AML-193 (cell line): ENCODE measurements at places on chromosomes 1 and 21.
A peak's percentile ranks its signal among the peaks of the same experiment; 100 is the strongest.

DNA sequence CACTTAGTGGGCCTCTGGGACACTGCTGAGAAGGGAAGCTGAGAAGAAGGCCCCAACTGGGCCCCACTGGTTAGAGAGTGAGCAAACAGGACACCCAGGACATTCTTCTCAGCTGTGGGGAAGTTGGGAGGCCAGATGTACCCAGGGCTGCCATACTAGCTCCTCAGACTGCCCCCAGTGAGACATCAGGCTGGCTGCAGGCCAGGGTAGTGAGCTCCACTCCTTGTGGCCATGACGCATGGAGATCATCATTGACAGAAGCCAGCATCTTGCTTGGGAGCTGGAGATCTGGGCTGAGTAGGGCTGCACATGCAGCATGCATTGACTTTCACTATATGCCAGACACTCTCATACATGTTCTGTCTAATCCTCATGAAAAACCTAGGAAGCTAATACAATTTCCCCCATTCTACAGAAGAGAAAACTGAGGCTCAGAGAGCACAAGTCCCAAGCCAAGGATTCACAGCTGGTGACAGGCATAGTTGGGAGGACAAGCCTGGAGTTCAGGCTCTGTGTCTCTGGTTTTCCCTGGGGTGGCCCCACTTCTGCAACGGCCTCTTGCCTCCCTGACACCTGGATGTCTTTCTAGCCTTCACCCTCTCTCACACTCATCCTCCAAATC, 24.1 kb upstream of the MYCL start:
- no peak for DNase-seq

GRCh38 chr1:67597336-67597735, 87.7 kb upstream of the GADD45A start:
- no peak for DNase-seq

DNA sequence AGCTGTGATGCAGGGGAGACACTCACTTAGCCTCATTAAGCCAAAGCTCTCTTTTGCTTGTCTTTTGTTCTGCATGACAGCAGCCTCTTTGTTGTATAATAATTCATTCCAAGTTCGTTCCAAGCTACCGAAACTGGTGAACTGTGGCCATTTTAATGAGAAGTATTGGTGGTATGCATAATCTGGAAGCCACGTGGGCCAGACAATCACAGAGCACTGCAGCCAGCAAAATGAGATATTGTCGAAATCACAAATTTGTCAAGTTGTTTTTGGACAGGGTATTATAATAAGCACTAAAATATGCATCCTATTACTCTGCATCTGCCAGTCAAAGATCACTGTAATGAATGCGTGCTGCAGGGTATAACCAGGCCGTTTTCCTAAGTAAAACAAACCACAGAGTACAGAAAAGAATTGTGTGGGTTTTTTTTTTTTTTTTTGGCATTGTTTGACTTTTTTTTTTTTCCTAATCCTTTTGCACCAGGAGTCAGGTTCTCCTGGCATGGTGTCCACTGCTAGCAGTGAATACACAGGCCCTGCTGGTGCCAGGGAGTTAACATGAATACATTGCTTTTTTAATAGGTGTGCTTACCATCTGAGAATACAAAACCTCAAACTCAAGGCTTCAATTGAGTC, 423.9 kb downstream of the PTBP2 start:
- DNase-seq = no peak

DNA sequence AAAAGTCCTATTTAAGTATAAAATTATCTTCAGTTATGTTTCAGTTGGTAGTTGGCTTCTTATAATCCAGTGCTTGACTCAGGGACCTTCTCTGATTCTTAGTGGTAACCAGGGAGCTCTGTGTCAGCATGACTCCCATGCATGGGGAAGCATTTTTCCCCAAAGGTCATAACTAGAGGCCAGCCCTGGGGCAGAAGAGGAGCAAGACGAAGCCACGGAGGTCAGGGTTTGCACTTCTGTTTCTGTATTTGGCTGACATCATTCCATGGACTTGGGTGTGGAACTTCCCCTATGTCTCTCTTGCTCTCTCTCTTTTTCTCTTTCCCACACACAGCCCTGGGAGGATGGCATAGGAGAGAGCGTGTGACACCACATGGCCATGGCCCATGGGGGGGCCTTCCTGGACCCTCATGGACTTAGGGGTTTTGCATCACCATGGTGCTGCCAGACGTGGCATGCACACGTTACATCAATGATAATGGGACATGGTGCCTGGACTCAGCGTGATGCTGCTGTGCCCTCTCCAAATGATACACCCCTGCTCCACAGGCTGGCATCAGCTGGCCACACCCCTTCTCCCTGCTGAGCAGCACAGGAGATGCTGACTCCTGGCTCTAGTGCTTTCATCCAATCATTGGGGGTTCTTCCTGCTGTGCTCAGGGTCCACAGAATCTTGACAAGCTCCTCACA, 260.5 kb downstream of the KCNJ6 start:
- no peak for DNase-seq

DNA sequence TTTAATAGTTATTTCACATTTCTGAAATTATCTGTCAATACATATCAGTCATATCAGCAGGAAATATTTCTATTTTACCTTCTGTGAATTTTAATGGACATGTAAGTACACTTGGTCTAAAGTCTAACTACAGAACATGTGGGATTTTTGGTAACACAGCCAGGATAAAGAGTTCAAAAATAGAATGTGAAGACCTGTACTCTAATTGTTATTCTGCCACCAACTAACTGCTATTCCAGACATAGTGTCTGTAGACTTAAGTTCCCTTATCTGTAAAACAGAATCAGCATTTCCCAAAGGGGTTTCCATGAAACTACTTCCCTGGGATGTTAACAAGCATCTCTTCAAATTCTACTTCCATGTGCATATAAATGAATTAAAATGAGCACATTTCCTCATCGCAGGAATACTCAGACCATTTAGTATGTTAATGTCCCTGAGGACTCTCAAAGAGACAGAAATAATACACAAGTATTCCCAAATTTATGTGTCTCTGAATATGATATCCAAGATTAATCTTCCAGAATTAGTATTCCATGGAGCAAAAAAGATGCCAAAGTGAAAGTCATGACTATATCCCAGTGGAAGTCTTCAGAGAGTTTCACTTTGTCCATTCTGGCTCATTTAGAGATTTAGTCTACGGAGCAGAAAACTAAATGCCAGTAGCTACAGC, 325.6 kb downstream of the NEGR1 start:
- no peak for DNase-seq

GRCh38 chr21:26849428-26850115, 4.4 kb upstream of the ADAMTS1 start:
- peak; percentile 40 for DNase-seq

DNA sequence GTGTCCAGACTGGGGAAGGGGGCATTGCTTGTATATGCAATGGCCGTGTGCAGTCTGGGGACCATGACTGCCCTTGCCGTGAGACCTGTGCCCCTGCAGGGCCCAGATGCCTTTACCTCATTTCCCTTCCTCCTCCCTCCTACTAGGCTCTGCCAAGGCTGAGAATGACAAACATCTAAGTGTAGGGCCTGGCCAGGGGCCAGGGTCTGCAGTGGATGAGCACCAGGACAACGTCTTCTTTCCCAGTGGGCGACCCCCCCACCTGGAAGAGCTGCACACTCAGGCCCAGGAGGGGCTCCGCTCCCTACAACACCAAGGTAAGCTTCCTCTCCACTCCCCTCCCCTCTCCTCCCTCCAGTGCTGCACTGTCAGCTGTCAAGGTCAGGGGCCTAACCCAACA, 49.5 kb downstream of the YARS1 start:
- no peak for DNase-seq

- peak; percentile 57 for DNase-seq
Measured at GRCh38 chr1:85116856-85117255, 68.6 kb upstream of the MCOLN3 start.

- peak; percentile 32 for DNase-seq
Measured at GRCh38 chr1:9490605-9491339, 48.5 kb upstream of the SLC25A33 start.

GRCh38 chr21:21969211-21969610, 971.0 kb downstream of the NCAM2 start:
- DNase-seq = no peak

- DNase-seq = no peak
Measured at GRCh38 chr21:36751383-36751782, 52.5 kb downstream of the SIM2 start.

DNA sequence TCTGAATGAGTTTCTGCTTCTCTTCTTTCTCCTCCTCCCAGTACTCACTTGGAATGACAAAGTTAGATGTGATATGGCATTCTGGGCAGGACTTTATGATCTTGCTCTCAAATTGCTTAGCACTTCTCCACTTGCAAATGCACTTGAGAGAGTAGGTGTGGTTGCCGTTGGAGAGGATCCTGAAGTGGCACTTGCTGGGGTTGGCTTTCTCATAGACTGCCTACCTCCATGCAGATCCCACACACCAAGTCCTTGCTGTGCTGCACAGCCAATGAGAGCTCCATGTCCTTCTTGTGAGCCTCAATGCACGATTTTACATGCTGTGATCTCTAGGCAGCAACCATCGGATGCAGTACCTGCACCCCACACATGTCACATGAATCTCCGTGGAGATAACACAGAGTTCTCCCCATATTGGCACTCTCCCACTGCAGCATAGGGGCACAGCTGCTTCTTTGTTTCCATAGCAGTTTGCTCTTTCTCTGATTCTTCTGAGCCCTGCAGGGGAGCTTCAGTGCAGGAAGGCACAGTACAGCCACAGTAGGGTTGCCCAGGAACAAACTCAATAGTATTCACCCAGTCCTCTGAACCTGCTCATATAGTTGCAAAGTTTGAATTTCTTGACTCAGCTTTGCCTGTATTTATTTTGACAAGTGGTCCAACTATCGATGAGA, 45.2 kb downstream of the ZNF691 start:
- no peak for DNase-seq

GRCh38 chr1:236725668-236726067, 39.4 kb downstream of the ACTN2 start:
- no peak for DNase-seq

DNA sequence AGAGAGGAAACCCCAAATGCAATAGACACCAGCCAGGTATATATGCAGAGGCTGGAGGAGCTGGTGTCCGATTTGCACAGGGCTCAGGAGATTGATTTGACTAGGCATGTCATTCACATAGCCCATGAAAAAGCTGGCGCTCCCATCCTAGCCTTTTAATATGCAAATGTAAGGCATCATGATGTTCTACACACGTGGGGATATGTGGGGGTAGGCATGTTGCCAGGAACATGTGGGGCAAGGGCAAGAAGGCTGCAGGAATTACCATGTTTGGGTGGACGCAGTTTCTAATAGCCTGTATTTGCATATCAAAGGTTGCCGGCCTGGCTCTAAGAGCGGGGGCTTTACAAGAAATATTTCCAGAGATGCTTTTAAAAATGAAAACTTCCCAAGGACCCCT, 11.7 kb upstream of the SH3GLB1 start:
- no peak for DNase-seq

GRCh38 chr1:243917863-243918565, 68.0 kb upstream of the AKT3 start:
- DNase-seq = no peak

GRCh38 chr1:5877683-5878530, 114.3 kb downstream of the NPHP4 start:
- DNase-seq = no peak

DNA sequence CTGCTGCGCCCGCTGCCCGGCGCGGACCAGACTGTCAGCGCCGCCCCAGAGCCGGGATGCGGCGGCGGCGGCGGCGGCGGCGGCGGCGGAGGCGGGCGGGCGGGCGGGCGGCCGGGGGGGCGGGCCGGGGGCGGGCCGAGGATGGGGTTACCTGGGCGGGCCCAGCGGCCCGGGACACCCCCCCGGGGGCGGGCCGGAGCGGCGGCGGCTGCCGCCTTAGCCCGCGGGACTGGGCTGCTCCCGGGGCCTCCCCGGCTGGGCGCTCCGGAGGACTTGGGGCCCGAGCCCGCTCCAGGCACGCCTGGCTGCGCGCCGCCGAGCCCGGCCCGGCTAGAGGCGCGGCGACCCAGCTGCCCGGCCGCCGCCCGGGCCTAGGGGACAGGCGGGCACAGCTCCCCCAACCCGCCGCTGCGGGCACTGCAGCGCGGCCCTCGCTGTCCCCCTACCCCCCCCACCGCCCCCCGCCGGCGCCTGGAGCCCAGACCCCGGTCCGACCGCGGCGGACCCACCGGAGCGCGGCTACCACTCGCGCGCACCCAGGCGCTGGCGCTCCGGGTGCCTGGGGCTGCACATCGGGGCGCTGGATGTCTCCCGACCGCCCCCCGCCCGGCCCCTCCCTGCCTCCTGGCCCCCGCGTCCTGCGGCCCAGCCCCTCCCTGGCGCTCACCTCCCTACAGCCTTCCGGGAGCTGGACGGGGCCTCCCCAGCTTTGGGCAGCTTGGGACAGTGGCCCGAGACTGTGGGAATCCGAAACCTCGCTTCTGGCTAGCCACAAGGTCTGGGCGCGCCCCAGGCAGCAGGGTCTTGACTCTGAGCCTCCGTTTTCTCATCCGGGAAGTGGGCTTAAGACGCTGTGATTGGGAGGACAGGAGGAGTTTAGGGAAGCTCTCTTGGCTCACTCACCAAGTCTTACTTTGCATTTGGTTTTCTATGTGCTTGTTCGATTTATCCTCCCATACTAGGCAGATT, at the start of gene WNT4:
TSS of gene WNT4 (minus strand) at position 33 of the 969 bp plus-strand sequence. CDS start 175 bp downstream, outside the sequence.
- DNase-seq = no peak

DNA sequence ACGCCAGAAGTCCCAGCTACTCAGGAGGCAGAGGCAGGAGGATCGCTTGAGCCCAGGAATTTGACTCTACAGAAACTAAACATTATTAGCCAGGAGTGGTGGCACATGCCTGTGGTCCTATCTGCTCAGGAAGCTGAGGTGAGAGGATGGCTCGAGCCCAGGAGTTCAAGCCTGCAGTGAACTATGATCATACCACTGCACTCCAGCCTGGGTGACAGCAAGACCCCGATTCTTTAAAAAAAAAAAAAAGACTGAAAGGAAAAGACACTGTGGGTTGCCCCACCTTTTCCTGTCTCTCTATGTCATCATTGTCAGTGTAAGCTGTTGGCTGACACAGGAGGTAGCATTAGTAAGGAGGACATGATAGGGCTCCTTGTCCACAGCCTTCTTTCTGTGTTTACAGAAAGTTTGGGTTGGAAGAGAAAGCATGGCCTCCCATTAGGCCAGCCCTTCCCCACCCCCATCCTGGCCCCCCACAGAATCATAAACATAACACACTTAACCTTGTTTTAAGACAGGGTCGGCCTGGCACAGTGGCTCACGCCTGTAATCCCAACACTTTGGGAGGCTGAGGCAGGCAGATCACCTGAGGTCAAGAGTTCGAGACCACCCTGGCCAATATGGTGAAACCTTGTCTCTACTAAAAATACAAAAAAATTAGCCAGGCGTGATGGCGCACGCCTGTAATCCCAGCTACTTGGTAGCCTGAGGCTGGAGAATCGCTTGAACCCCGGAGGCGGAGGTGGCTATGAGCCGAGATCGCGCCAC, 20.6 kb upstream of the RCAN3 start:
- peak; percentile 2 for DNase-seq
